Activated T-cell treated with anti-CD3 and anti-CD28 coated beads for 4 hours (primary cell): ENCODE measurements at places on chromosomes 11 and 22.

- DNase-seq: no peak
These were observed 11.9 kb downstream of the LARGE1 start for GRCh38 chr22:33908171-33909074.

DNA sequence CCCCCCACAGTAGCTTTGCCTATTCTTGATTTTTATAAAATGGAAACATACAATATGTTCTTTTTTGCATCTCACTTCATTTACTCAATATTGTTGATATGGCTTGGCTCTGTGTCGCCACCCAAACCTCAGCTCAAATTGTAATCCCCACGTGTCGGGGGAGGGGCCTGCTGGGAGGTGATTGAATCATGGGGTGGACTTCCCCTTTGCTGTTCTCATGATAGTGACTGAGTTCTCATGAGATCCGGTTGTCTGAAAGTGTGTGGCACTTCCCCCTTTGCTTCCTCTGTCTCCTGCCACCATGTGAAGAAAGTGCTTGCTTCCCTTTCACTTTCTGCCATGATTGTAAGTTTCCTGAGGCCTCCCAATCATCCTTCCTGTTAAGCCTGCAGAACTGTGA is 431.3 kb downstream of the MN1 start:
- DNase-seq: no peak

DNA sequence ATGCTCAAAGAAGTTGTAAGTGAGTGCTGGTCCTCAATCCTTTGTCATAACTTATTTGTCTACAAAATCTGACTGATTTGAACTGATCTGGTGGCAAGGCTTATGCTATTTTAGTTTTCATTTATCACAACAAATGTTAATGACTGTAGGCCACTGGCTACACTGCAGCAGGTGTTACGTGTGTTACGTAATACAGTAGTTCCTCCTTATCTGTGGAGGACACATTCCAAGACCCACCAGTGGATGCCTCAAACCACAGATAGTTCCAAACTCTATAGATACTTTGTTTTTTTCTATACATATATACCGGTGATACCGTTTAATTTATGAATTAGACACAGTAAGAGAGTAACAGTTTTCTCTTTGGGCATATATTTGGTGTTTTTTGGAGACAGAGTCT is 7.0 kb downstream of the MADD start:
- DNase-seq: no peak

- DNase-seq: no peak
These were observed 968 bp downstream of the RHBDD3 start for GRCh38 chr22:29266564-29267461.

GRCh38 chr11:29019960-29020683 is 911.9 kb downstream of the METTL15 start:
- DNase-seq: no peak

DNA sequence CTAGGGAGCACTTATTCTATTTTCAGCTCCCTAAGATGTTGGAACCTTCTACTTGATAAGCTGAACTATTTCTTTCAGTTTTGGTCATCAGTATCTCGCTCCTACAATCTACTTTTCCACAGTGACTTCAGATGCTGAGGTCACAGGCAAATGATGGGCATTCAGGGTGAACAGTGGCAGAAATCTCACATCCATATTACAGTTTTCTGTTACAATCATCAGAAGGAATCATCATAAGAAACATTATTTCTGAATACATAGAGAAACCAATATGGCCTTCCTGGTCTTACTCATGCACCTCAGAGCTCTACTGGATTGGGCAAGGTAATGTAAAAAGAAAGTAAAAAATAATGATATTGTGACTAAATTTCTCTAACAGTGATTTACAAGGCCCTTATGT is 39.4 kb upstream of the DDI1 start:
- no peak for DNase-seq
